ENCODE measurements at places on chromosomes 3 and 15.

DNA sequence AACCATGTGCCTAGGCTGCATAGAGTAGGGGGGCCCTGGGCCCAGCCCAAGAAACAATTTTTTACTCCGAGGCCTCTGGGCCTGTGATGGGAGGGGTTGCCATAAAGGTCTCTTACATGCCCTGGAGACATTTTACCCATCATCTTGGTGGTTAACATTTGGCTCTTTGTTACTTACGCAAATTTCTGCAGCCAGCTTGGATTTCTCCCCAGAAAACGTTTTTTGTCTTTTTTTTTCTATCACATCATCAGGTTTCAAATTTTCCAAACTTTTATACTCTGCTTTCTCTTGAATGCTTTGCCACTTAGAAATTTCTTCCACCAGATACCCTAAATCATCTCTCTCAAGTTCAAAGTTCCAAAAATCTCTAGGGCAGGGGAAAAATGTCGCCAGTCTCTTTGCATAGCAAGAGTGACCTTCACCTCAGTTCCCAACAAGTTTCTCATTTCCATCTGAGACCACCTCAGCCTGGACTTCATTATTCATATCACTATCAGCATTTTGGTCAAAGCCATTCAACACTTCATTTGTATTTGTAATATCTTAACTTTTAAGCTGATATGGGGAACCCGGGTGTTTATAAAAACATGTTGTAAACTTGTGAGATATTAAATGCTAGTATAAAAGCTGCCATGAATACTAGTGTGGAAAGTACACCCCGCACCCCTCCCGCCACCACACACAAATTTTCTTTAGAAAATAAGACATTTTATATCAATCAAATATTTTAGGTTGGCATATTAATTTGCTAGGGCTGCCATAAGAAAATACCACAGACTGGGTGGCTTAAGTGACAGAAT is 56.0 kb upstream of the PLSCR4 start:
- DNase-seq: no peak

DNA sequence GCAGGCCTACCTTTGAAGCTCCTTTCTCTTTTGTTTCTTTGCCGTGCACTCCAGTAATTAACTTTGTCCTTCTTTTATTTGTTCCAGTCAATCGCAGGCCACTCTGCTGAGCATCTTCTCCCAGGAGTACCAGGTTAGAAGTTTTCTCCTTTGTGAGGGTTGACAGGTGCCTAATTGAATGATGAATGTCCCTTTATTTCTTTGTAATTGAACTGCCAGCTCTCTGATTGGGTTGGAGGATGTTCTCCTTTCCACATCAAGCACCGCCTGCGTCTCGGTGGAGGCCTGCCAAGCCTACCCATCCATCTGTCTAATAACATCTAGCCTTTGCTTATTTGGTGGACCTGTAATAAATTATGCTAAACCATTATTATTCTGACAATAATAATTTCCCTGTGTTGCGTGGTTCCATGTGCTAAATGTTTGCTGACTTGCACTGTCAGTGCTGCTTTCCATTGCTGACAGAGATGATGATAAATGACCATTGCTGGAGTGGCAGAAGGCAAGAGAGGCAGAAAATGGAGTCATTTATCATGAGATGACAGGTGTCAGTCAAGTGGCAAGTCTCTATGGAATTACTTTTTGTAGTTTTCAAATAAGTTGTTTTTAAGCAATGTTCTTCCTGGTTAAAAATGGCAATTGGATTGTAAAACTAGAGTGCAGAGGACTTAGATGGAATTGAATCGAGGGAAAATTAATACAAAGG is 64.9 kb downstream of the CDIN1 start:
- no peak for DNase-seq

DNA sequence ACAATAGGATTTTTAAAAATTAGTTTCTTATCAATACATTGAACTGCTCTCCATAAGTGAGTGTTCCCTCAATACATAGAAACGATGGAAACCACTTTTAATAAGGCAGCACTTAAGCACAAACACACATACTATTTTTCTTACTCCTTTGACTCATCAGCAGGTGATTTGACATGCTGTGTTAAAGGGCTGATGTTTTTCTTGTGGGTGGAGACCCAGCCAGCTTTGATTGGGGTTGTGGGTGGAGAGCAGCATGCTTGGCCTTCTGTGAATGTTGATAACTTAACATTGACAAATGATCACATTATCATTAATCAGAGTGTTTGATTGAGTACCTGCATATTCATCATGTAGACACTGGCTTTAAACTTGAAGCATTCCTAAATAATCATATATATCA is 223.0 kb upstream of the DPH6 start:
- DNase-seq: no peak

DNA sequence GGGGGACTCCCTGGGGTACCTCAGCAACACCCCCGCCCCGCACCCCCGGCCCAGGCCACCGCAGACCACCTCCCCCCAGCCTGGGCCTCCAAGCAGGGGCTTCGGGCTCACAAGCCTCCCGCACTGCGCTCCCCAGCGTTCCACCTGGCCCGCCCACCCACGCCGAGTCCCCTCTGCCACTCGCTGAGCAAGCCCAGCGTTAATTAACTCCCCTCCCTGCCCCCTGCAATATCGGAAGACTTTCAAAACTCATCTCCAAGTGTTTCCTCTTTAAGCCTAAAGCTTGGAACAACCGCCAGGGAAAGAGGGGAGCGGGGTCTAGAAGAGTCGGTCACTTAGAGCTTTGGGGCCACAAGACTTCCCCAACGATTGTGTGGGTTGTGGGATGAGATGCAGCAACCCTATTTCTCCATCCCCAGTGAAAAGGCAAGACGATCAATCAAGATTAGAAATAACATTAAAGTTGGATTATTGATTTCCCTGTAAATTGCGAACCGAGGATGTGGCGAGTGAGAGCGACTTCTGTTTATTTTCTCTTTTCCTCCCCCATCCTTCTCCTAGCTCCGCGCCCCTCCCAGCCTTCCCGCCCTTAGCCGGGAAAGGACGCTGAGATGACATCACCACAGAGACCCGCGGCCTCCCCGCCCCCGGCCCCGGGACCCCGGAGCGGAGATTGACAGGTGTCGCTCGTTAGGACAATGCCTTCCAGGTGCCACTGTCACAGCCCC is 30.2 kb downstream of the NR2F2 start:
- no peak for DNase-seq

DNA sequence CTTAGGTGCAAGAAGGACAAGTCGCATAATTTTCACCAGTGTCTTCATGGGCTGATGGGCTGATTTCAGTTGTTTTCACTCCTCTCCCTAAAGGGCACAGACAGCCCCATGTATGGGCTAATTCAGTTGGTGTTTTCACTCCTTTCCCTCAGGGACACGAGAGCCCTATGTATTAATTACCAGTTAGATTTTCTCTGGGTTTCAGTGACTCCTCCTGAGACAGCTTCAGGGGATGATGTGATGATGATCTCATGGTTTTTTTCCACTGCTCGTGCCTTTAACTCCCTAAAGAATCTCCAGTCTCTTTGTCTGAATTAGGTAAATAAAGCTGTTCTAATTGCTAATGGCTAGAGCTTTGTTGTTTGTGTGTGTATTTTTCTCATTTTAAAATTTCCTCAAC is 9.9 kb downstream of the RAMAC start:
- no peak for DNase-seq

GRCh38 chr3:94063496-94064119 is 747 bp downstream of the NSUN3 start:
- DNase-seq: no peak

- no peak for DNase-seq
Observed at GRCh38 chr15:75648156-75649000, 666 bp downstream of the SNX33 start.

DNA sequence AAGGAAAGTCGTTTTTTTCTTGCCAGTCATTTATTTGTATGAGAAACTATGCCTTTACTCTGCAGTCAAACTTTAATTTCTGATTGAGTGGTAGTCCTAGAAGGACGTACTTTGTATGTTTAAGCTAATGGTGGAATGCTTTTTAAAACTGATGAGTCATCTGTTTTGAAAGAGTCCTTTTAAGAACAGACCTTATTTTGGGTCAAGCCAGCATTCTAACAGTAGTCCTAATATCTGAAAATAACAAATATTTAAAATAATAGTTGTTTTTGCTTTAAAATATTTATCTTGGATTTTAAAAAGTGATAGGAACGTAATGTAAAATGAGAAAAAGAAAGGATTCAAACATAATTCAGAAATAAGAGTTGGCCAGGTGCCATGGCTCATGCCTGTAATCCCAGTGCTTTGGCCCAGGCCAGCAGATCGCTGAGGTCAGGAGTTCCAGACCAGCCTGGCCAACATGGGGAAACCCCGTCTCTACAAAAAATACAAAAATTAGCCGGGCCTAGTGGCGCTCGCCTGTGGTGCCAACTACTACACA is 1.3 kb upstream of the LRRC58 start:
- DNase-seq: no peak

DNA sequence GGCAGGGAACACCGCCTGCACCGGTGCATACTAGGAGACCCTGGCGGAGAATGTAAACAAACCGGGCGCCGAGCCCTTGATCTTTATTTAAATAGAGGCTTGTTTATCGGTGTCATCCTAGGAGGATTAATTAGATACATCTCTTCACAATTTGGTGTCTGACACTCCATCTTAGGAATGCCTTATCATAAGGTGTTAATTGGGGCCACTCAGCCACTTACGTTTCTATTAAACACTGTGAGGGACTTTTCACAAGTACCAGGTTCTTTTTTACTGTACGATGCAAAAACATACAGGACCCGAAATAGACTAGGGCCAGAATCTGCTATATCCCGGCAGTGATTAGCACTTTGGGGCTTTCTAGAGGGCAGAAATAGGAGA is 8.0 kb downstream of the EOMES start:
- DNase-seq: no peak

- DNase-seq: no peak
Observed at GRCh38 chr3:150826466-150827282, 63.7 kb upstream of the SIAH2 start.

DNA sequence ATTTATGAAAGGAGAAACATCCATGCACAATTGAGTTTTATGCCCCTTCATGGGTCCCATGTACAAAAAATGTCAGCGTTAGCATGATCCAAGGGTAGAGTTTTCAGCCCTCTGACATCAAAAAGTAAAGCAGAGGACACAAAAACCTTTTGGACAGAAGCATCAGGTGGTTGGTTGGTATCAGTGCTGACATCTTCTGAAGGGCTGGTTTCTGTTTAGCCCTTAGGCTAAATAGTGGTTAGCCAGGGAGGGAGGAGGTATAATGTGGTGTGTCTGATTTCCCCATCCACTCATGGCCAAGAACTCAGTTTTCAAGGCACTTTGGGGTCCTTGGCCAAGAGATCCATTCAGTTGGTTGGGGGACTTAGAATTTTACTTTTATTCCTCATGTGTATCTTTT is 16.5 kb downstream of the CCDC66 start:
- no peak for DNase-seq

DNA sequence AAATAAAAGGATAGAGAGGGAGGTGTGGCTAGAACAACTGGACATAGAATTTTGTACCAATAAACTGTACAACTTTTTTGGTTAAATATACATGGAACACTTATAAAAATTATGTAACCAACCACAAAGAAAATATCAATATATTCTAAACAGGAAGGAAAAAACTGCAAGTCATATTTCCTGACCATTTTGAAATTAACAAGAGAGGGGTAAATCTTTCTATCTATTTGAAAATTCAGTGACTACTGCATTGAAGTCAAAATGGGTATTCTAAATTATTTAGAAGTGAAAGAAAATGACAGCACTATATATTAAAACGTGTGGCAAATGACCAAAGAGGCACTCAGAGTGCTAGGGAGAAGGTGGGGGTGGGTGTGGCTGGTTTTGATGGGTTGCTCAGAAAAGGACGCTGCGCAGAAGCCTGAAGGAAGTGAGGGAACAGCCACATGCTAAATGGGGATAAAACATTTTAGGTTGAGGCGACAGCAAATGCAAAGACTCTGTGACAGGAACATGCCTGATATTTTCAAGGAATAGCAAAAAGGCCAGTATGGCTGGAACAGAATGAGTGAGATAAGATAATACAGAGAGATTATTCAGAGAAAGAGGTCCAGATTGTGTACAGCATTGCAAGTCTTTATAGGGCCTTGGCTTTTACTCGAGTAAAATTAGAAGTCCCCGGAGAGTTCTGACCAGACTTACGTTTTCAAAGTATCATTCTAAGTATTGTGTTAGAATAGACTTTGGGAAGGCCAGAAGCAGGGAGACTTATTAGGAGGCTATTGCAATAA is 41.1 kb downstream of the ERICH6 start:
- DNase-seq: no peak

- DNase-seq: no peak
Observed at GRCh38 chr3:197501879-197502620, 53.7 kb downstream of the BDH1 start.

GRCh38 chr3:119589102-119589773 is 8.4 kb upstream of the PLA1A start:
- DNase-seq: no peak

- DNase-seq: no peak
Observed at GRCh38 chr3:94184781-94185180, 121.9 kb downstream of the NSUN3 start.

DNA sequence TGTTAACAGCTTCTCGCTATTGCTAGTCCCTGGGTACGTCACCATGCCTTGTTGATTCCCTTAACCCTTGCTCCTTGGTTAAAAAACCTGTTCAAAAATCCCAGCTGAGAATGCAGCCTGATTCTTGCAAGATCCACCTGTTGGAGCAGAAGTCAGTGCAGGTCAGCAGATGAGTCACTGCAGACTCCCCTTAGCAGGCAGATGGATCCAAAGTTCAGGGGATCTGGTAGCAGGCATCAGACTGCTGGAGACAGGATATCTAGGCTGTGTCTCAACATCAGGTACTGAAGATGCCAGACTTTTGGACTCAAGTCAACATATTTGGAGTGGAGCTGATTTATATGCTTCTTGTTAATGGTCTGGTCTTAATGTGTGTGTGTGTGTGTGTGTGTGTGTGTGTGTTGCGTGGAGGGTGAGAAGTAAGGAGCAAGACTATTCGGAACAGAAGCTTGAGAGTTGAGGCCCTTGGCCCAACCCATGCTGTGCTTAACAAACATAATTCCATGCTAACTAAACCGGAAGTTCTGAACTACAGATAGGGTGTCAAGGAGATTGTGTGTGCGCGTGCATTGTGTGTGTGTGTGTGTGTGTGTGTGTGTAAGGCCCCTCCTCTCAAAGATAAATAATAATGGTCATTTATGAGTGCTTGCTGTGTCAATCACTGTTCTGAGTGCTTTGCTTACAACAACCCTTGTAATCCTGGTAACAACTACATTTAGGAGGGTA is 1.0 kb upstream of the C3orf52 start:
- DNase-seq: no peak

GRCh38 chr3:67998281-67998680 is 343.9 kb upstream of the SUCLG2 start:
- no peak for DNase-seq

GRCh38 chr3:73423116-73423515 is 201.6 kb downstream of the PDZRN3 start:
- DNase-seq: no peak
